Tibial artery (tissue), 4 donors: ENCODE measurements at places on chromosomes 16 and 17.
A peak's percentile ranks its signal among the peaks of the same experiment; 100 is the strongest.

DNA sequence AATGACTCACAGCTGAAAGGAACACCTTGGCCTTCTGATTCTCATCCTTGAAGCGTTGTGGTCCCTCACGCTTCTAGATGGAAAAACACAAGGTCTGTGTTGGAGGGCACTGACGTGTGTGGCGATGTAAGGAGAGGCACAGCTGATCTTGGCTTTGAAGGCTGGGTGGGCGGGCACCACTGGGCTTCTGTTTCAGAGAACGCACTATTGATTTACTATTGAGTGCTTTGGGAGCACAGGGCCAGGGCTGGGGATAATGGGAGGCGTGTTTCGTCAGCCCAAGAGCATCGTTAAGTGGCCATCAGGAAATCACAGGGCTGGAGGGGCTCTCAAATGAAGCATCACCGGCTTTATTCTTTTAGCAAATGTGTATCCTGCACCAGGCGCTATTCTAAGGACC lies 70.7 kb downstream of the CMIP start:
- H3K4me3 ChIP-seq: no peak overlapping the region
- peaks cover 21% of the 10 kb centered on the region for H3K4me1 ChIP-seq
- no peak for DNase-seq
- no peaks in the 10 kb centered on the region for H3K27me3 ChIP-seq
- H3K36me3 ChIP-seq: no peaks in the 10 kb centered on the region
- no peak overlapping the region for H3K27ac ChIP-seq

- peak within 1 kb of the TSS; percentile 54 for H3K4me3 ChIP-seq
- H3K4me1 ChIP-seq: no peaks in the 10 kb centered on the region
- no peak for DNase-seq
Observed at GRCh38 chr17:68600931-68601564, at the start of gene FAM20A. Gene FAM20A, minus strand, starts transcription at chr17:68601367. Its CDS starts 701 bp downstream, at chr17:68600666.

GRCh38 chr16:1259760-1260068 lies 3.8 kb downstream of the TPSD1 start:
- H3K27ac ChIP-seq: no peak overlapping the region
- H3K4me3 ChIP-seq: no peak overlapping the region
- H3K27me3 ChIP-seq: no peaks in the 10 kb centered on the region
- no peaks in the 10 kb centered on the region for H3K4me1 ChIP-seq
- no peak for DNase-seq

GRCh38 chr17:42111871-42112551 lies 503 bp downstream of the DHX58 start:
- no peaks in the 10 kb centered on the region for H3K27me3 ChIP-seq
- peak overlapping the region; percentile 63 for H3K4me3 ChIP-seq
- peak; percentile 78 for DNase-seq
- peak overlapping the region; percentile 91 for H3K27ac ChIP-seq
- no peaks in the 10 kb centered on the region for H3K4me1 ChIP-seq

- no peak overlapping the region for H3K4me3 ChIP-seq
- H3K27ac ChIP-seq: no peak overlapping the region
- no peaks in the 10 kb centered on the region for H3K36me3 ChIP-seq
Observed at GRCh38 chr16:77584205-77584859, 138.0 kb upstream of the NUDT7 start.

DNA sequence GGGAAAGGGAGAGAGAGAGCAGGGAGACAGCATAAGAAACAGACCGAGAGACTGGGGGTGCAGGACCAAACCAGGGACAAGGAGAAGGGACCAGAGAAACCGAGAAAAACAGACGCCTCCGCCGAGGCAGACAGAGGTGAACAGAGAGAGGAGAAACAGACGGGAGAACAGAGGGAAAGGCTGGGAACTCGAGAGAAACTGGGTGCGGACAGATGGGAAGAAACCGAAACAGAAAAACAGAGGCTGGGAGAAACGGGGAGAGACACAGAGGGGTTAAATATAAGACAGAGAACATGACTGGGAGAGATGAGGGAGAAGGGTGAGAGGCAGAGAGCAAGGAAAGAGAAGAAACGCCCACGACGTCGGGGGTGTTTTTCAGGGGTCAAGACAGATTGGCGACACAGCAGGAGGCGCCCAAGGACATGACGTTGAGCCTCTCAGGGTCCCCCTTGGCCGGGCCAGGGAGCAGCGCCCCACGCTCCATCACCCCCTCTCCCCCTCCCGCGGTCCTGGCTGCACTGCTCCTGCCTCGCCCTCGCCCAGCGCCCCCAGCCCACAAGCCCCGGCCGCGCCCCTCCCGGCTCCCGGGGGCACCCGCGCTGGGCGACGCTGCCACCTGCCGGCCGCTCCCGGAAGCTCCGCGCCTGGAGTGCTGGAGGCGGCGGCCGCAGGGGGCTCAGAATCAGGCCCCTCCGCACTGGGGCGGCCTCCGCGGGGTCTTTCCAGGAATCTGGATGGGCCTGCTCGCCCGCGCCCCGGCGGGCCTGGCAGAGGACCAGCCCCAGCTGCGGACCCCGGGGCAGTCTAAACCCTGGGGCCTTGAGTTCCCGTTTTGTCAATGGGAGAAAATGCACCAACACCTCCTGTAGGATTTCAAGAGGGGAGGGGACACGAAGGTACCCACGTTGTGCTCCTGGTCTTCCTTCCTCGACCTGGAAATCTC lies 1.3 kb upstream of the TMEM92 start:
- peak; percentile 81 for DNase-seq
- peak overlapping the region; percentile 56 for H3K4me3 ChIP-seq
- H3K27ac ChIP-seq: peak overlapping the region; percentile 91
- no peaks in the 10 kb centered on the region for H3K36me3 ChIP-seq

- H3K27me3 ChIP-seq: no peaks in the 10 kb centered on the region
- H3K36me3 ChIP-seq: no peaks in the 10 kb centered on the region
- H3K4me1 ChIP-seq: peaks cover 28% of the 10 kb centered on the region
- H3K4me3 ChIP-seq: peak overlapping the region; percentile 96
- H3K27ac ChIP-seq: peak overlapping the region; percentile 94
- no peak for DNase-seq
Observed at GRCh38 chr16:11916524-11917285, 949 bp upstream of the GSPT1 start.

GRCh38 chr17:82983510-82984248 lies 95.7 kb upstream of the METRNL start:
- H3K36me3 ChIP-seq: no peaks in the 10 kb centered on the region
- H3K4me3 ChIP-seq: no peak overlapping the region
- H3K27ac ChIP-seq: no peak overlapping the region
- H3K4me1 ChIP-seq: no peaks in the 10 kb centered on the region
- DNase-seq: no peak

GRCh38 chr17:75720656-75721462 lies at the start of gene ITGB4:
Gene ITGB4, plus strand, starts transcription at chr17:75721459. Its CDS starts 3,245 bp downstream, at chr17:75724704.
- no peak for DNase-seq
- no peak within 1 kb of the TSS for H3K27ac ChIP-seq
- peak within 1 kb of the TSS; percentile 51 for H3K4me3 ChIP-seq
- H3K27me3 ChIP-seq: peaks cover 71% of the 10 kb centered on the region
- H3K36me3 ChIP-seq: peaks cover 18% of the 10 kb centered on the region
- H3K4me1 ChIP-seq: peaks cover 11% of the 10 kb centered on the region
